ENCODE measurements at places on chromosomes 6 and 20.

- no peak for DNase-seq
Measured at GRCh38 chr20:1588533-1589460, 31.0 kb downstream of the SIRPB1 start.

DNA sequence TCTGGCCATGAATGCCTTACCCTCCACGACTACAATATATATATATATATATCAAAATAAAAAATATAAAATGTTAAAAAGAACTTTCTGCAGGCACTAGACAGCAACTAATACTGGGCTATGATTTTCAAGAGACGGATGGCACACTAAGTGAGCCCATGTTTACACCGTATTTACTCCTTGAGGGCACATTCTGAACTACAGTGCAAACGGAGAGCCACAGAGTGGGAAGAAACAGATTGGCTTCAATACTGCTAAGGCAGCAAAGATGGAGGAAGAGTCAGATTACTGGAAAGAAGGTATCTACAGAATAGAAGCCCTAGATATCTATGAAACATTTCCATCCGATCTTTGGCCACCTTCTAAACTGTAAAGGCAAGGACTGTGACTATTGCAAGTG lies 330.3 kb downstream of the HTR1B start:
- no peak for DNase-seq

GRCh38 chr20:15565786-15566185 lies 1007.5 kb downstream of the KIF16B start:
- DNase-seq = no peak

DNA sequence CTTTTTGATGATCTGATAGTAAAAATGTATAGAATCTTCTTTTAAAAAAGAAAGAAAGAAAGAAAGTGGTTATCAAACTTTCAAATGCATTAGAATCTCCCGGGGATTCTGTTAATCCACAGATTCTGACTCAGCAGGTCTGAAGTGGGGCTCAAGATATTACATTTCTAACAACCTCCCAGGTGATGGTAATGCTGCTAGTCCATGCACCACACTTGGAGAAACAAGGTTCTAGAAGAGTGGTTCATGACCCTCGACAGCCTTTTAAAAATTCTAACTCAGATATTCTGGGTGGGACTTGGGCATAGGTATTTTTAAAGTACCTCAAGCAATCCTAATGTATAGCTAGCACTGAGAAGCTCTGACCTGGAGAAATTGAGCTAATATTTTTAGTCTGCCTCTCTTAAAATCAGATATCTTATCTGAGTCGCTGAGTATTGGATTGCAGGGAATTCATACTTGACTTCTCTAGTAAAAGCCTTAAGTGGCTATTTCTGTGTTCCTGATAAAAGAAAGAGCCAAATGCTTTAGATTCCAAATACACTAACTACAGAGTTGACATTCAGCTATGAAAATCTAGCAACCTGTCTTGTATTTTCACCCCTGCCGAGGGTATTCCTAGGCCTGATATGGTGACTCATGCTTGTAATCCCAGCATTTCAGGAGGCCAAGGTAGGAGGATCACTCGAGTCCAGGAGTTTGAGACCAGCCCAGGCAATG lies 252.4 kb downstream of the PHACTR1 start:
- no peak for DNase-seq

GRCh38 chr6:110781522-110782214 lies 33.6 kb downstream of the CDK19 start:
- no peak for DNase-seq

Data from activated naive CD8-positive, alpha-beta T cell treated with anti-CD3 and anti-CD28 coated beads, Interleukin-2, amount 50 U/mL, for 24 hours (primary cell).